Dorsolateral prefrontal cortex (tissue), 122 donors: ENCODE measurements at places on chromosomes 2 and 18. TPM values are rescaled to one million over a fixed set of nuclear protein-coding genes. Genes with fewer than 3 reads are reported as not detected.

GRCh38 chr18:58788971-58789875, 75.5 kb upstream of the ZNF532 start:
- DNase-seq = peak; percentile 58

DNA sequence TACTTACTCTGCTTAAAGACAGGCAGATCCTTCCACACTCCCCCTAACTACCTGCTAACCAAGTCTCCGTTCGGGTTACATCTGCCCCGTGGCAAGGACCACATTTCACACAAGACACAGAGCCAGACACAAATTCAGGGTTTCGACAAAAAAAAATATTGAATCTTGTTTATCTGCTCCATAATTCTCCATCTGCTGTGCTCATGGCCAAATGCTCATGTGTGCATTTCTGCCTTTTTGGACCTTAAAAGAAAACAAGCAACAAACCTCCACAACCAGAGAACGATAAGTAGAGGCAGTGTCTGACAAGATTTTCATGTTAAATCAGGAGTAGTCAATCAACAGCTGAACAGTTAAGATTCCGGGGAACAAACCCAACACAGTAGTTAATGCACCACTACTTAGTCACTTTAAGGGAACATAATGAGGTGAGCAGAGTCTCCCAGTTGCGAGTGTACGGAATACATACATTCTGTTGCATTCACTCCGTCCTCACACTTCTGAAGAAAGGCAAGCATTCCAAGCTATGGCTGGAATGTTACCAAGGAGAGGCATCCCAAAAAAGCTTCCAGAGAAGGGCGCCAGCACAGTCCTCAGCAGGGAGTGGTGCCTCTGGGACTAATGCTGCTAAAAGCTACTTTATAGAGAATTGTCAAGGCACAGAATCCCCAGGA, 121.0 kb downstream of the ANKRD44 start:
- DNase-seq = no peak

DNA sequence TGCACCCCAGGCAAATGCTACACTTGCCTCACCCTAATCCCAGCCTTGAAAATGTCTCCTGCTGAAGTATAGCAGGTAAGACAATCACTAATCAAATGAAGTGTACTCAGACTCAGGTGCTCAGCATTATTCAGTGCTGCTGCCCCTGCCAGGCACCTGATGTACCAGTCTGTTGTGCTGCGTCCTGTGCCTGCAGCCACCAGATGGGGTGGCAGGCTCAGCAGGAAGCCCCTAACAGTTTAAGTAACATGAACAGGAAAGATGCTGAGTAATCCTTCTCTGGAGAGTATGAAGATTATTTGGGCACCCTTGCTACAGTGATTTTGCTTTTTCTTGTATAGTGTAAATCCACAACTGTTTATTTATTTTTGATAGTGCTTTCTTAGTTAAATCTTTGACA, 69.1 kb downstream of the TACR1 start:
- DNase-seq = no peak

- DNase-seq = no peak
Measured at GRCh38 chr2:224937887-224938286, 104.4 kb downstream of the DOCK10 start.

DNA sequence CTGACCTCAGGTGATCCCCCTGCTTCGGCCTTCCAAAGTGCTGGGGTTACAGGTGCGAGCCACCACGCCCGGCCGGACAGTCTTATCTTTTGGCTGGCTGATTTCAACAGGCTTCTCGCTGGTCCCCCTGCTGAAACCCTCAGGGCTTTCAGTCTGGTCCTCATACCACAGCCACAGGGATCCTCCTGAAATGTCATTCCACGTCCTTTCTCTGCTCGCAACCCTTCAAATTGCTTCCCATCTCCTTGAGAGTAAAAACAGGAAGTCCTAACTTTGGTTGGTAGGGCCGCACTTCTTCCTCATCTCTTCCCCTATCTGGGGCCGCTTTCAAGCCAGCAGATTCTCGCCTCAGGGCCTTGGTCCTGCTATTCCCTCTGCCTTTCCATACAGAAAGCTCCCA, 1.4 kb upstream of the CAB39 start:
- no peak for DNase-seq

DNA sequence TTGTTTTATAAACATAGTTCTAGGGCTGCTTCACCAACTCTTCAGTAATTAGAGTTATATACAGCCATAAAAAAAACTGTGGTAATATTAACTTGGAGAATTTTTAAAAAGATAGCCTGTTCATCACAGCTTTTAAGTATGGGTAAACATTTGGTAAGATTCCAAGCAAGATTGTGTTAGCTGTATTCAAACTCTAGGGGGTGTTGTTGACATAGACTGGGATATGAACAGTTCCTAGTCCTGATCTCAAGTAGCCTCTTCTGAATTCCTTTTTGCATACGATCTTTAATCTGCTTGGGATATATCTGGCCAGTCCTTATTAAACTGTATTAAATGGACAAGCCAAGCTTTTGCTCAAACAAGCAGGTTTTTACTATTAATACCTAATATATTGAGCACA, 13.4 kb downstream of the NOP58 start:
- DNase-seq = no peak

- DNase-seq = no peak
Measured at GRCh38 chr2:23549051-23549450, 164.1 kb downstream of the KLHL29 start.

The RIT2 gene
- total RNA-seq = 23.9 TPM
